ENCODE measurements at places on chromosomes 11 and 22. TPM values are rescaled to one million over a fixed set of nuclear protein-coding genes. Genes with fewer than 3 reads are reported as not detected.

Gene MS4A12
- not detected for polyA plus RNA-seq

Gene TMEM191C
- 2.1 TPM for polyA plus RNA-seq

DNA sequence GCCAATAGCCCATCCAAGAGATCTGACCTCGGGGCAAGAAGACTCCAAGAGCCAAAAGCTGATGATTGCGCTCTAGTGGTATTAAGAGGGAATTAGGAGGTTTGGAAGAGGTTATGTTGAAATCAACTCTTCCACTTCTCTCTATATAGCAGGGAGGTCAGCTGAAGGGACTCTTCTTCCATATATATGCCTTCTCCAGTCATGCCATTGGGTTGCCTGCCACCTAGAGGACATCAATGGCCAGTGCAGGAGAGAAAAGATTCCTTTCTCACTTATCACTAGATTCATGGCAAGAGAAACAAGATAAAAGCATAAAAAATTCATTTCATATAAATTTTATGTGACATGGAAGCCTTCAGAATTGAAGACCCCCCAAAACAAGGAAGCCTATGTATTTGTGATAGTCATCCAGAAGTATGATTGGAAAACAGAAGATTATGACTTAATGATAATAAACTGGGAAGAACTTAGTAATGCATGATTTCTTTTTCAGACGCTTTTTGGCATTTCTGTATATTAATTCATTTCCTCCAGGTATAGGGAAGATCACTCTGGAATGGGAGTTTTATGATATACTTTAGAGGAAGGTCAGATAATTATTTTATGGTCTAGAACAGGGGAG lies 435.1 kb upstream of the DDI1 start:
- H3K4me3 ChIP-seq, result no peak overlapping the region
- H3K27ac ChIP-seq, result no peak overlapping the region
- DNase-seq, result no peak
- H3K27me3 ChIP-seq, result no peaks in the 10 kb centered on the region
- no peaks in the 10 kb centered on the region for H3K4me1 ChIP-seq

DNA sequence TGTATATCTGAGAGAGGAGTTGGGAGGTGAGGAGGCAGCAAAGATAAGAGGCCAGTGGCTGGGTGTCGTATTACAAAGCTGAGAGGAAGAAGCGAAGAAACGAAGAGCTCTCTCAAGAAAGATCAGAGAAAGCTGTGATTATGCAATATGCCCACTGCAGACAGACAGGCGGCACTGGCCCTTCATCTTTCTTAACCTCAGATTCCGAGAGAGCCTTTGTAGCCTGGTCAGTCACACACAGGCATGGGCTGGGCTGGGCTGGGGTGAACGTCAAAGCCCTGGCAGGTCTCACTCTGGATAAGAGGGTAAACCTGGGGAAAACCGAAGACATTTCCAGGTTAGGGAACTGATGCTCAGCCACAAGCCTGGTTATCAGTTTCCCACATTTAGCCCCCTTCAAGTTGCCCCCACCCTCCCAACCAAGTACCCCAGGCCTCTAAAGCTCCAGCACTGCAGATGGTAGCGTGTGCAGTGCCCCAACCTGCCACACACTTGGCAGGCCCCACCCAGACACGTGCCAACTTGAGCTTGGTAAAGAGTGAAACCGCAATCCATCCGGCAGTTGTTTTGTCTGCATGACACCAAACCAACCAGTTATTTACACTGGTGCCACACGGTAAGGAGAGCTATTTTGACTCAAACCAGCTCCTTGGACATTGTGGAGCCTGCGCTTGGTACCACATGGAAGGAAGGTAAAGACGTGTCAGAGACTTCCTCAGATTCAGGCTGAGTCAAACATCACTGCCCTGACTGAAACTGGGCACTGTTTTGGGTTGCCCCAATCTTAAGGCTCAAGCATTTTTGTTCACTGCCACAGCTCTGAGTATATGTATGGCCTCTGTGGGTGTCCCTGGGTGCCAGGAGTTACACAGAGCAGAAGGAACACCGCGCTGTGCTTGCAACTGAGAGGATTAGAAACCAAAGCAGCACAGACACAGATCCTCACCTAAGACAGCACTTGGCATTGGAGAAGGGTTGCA lies 135.9 kb downstream of the FDX1 start:
- H3K4me3 ChIP-seq, result no peak overlapping the region
- no peaks in the 10 kb centered on the region for H3K4me1 ChIP-seq
- DNase-seq, result no peak
- H3K27ac ChIP-seq, result no peak overlapping the region

- H3K36me3 ChIP-seq, result no peaks in the 10 kb centered on the region
- H3K4me1 ChIP-seq, result no peaks in the 10 kb centered on the region
- no peak overlapping the region for H3K4me3 ChIP-seq
- no peak overlapping the region for H3K27ac ChIP-seq
These were observed 33.1 kb upstream of the TSPAN18 start for GRCh38 chr11:44693654-44694119.

GRCh38 chr11:71542879-71543777 lies 5.1 kb upstream of the KRTAP5-9 start:
- no peaks in the 10 kb centered on the region for H3K36me3 ChIP-seq
- no peaks in the 10 kb centered on the region for H3K4me1 ChIP-seq
- DNase-seq, result no peak
- no peaks in the 10 kb centered on the region for H3K27me3 ChIP-seq

GRCh38 chr11:109029927-109030326 lies 365.1 kb downstream of the DDX10 start:
- no peaks in the 10 kb centered on the region for H3K36me3 ChIP-seq
- DNase-seq, result no peak
- no peaks in the 10 kb centered on the region for H3K4me1 ChIP-seq

DNA sequence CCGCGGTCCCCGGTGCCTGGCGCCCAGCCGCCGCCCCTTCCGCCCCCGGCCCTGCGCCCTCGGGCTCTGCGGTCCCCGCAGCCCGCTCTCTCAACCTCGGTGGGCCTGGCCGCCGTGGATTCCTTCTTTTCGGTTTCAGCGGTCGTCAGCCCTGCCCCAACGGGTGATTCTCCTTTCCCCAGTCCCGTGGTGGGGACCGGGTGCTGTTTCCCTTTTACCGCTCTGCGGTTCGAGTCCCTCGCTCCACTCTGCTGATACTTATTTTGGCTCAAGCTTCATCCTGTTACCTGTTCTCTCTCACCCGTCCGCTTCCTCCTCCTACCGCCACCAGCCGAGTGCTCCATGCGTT lies 494 bp downstream of the ZDHHC5 start:
- peak overlapping the region; percentile 97 for H3K27ac ChIP-seq
- H3K36me3 ChIP-seq, result peaks cover 13% of the 10 kb centered on the region
- no peaks in the 10 kb centered on the region for H3K4me1 ChIP-seq
- no peaks in the 10 kb centered on the region for H3K27me3 ChIP-seq
- DNase-seq, result no peak

DNA sequence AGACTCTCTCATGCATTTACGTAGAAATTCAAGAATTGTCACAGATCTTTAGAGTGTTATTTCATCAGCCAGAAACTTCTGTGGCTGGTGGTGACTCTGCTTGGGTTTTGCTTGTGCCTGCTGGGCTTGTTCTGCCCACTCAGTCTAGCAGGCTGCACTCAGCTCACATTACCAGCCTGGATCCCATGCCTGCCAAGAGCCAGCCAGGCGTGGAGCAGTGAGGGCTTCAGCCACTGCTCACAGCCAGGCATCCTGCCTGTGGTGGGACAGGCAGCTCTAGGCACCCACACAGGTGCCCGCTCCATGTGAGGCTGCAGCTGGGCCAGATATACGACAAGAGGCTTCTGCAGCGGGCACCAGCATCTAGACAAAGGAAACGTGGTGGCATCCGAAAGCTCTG lies 1213.3 kb upstream of the RAG2 start:
- peak; percentile 21 for DNase-seq
- no peak overlapping the region for H3K27ac ChIP-seq
- no peaks in the 10 kb centered on the region for H3K27me3 ChIP-seq
- H3K36me3 ChIP-seq, result no peaks in the 10 kb centered on the region
- H3K4me3 ChIP-seq, result no peak overlapping the region

- DNase-seq, result no peak
- H3K27me3 ChIP-seq, result no peaks in the 10 kb centered on the region
- H3K4me1 ChIP-seq, result no peaks in the 10 kb centered on the region
- no peaks in the 10 kb centered on the region for H3K36me3 ChIP-seq
These were observed 28.7 kb downstream of the OTOG start for GRCh38 chr11:17575431-17576425.

- no peaks in the 10 kb centered on the region for H3K4me1 ChIP-seq
- no peak overlapping the region for H3K4me3 ChIP-seq
- H3K36me3 ChIP-seq, result no peaks in the 10 kb centered on the region
- H3K27ac ChIP-seq, result no peak overlapping the region
These were observed 1436.4 kb downstream of the BRD1 start for GRCh38 chr22:48391171-48391711.

DNA sequence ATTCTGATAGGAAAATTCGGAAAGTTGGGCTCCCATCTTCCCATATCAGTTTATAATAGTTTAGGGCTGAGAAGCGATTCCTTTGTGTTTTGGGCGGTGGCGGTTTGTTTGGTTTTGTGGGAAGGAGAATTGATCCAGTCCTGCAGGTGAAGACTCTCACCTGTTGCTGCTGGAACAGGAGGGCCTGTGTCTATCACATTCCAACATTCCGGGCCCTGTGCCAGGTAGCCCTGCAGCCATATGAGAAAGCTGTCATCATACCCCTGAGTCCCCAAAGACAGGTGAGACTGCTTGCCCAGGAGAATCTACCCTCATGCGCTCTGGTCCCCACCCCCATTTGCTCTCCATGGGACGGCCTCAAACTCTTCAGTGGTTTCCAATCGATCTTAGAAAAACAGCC lies 62.1 kb downstream of the TRAF6 start:
- no peaks in the 10 kb centered on the region for H3K27me3 ChIP-seq
- peaks cover 3% of the 10 kb centered on the region for H3K4me1 ChIP-seq
- no peak overlapping the region for H3K27ac ChIP-seq
- no peak for DNase-seq
- no peak overlapping the region for H3K4me3 ChIP-seq
- H3K36me3 ChIP-seq, result no peaks in the 10 kb centered on the region

All from kidney (tissue), 22 donors.